ENCODE measurements at places on chromosomes 5 and 9.

- no peak for DNase-seq
Measured at GRCh38 chr5:10808347-10809226, 47.6 kb upstream of the DAP start.

DNA sequence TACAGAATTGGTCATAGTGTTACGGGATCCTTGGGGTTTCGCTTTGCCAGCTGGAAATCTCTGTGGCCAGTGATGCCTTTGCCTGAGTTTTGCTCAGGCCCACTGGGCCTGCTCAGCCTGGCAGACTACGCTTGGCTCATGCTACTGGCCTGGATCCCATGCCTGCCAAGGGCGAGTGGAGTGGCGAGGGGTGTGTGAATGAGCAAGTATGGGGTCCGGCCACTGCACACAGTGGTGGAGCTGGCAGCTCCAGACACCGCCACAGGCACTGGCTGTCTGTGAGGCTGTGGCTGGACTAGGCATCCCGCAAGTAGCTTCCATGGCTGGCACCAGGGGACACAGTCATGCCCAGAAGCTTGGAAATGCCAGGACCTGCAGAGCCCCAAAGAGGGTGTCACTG lies 240.3 kb downstream of the ARRDC3 start:
- no peak for DNase-seq

DNA sequence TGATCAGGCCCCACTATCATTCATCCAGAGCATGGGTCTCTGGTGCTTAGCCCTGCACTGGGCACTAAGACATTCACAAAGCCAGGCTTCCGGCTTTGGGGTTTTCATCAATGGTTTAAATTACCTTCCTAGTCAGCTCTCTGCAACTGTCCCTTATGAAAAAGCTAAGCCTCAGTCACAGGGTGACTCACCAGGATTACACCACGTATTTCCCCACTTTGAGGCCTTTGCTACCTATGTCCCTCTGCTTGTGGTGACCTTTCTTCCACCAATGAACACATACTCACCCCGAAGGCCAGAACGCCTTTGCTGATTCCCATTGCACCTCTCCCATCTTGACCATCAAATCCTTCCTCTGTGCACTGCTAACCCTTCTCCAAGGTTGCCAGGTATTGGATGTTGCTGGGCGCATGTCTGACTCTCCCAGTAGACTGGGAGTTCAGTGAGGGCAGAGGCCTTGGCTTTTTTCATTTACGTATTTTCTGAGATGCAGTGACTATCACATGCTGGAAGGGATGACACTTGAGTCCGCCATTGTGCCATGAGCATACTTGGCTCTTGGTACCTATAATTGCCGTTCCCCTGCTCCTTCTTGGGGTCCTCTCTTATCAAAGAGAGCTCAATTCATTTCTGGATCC lies 58.7 kb upstream of the TNFSF8 start:
- peak; percentile 22 for DNase-seq

- no peak for DNase-seq
Measured at GRCh38 chr9:135828656-135829055, 78.7 kb downstream of the CAMSAP1 start.

DNA sequence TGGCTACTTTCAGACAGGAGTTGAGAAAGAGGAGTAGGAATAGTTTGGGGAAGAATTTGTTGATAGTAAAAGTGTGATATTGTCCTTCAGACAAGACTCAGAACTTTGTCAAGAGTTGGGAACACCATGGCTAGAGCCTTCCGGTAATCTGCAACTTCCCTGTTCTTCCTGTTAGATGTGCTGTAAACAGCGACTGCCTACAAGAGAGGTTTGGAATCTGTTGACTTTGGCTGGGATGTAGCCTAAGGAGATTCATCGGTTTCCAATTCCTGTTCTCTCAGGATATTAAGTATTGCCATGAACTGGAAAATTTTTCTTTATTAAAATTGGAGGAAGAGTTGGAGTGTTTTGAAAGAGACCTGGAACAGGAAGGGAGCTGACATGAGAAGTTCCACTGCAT lies 43.9 kb downstream of the ARHGAP26 start:
- DNase-seq: no peak

GRCh38 chr5:158872455-158872854 lies 227.3 kb downstream of the EBF1 start:
- no peak for DNase-seq

GRCh38 chr9:98021306-98022040 lies 35.1 kb upstream of the NANS start:
- no peak for DNase-seq

GRCh38 chr5:132466433-132467286 lies 23.9 kb downstream of the IRF1 start:
- no peak for DNase-seq

DNA sequence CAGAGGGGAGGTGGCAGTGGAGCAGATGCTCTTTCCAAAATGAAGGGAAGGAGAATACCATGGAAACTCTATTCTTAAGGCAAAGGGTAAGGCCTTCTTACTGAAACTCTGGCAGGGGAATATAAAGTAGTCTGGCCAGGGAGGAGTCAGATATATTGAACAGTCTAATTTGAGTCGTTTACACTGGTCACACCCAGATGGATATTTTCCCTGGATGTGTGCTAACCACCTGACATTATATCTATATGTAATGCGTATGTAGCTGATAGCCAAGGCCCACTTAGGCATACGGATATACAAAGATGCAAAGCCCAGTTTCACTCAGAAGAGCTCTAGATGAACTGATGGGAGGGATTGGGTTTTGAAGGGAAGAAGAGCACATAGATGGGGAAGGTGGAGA lies 7.0 kb downstream of the TDRD7 start:
- no peak for DNase-seq

GRCh38 chr5:153969563-153969895 lies 69.2 kb downstream of the FAM114A2 start:
- no peak for DNase-seq

DNA sequence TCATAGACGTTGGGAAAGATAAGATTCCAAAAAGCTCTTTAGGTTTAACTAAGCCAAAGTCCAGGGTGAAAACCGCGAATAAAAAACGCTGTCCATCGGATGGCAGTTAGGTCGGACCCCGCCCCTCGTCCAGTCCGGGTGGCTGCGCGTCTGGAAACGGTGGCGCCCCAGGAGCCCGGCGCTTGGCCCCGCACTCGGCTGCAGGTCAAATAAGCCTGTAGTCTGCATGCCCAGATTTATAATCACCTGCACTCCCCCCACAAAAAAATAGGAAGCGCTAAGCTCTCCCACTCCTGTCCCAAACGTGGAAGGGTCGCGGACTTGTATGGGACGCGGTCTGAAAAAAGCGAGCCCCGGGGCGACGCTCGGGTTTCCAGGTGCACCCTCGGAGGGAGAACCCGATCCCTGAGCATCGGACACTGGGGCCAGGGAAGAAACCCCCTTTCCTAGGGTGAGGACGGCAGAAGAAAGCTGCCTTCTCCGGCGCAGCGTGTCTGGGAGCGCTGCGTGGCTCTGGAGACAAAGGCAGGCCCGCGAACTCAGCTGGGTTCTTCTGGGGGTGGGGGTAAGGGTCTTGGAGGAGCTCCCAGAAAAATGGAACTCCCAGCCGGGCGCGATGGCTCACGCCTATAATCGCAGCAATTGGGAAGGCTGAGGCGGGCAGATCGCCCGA lies 923 bp upstream of the ZBTB5 start:
- DNase-seq: no peak

GRCh38 chr5:61802456-61802855 lies 470.4 kb downstream of the ZSWIM6 start:
- DNase-seq: no peak

GRCh38 chr5:42628821-42629220 lies 127.8 kb upstream of the CCDC152 start:
- no peak for DNase-seq

GRCh38 chr5:100761192-100761591 lies 141.9 kb downstream of the ST8SIA4 start:
- no peak for DNase-seq

- DNase-seq: no peak
Measured at GRCh38 chr5:520850-521226, 3.4 kb downstream of the SLC9A3 start.

DNA sequence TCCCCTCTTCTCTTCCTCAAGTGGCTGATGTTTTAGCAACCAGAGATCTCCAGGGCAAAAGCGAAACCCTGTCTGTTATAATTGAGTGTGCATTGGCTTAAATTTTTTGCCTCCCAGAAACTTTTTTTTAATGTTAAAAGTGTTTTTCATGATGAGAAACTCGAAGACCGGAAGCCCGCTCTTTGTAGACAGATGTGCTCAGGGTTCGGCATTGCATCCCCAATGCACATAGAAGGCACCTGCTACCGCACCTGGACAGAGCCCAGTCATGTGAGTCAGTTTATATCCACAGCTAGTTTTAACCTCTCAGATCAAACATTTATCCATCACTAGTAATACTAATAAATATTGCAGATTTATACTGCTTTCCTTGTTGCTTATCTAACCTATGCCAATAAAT lies 19.5 kb upstream of the NADK2 start:
- DNase-seq: no peak

DNA sequence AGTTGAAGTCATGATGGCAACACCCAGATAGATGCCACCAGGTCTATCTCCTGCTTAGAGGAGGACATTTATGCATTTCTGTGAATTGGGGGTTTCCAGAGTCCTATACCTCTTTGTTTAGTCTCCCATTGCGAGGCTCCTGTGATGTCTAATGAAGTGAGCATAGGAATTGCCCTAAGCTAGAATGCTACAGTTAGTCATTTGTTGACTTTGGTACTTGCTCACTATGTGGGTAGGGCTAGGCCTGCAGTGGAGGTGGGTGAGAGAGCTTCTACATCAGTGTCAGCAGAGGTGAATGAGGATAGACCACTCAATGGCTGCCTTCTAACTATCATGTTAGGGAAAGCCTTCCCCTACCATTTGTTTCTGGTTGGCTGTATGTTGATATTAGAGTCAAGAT lies 173.3 kb upstream of the POC5 start:
- no peak for DNase-seq

DNA sequence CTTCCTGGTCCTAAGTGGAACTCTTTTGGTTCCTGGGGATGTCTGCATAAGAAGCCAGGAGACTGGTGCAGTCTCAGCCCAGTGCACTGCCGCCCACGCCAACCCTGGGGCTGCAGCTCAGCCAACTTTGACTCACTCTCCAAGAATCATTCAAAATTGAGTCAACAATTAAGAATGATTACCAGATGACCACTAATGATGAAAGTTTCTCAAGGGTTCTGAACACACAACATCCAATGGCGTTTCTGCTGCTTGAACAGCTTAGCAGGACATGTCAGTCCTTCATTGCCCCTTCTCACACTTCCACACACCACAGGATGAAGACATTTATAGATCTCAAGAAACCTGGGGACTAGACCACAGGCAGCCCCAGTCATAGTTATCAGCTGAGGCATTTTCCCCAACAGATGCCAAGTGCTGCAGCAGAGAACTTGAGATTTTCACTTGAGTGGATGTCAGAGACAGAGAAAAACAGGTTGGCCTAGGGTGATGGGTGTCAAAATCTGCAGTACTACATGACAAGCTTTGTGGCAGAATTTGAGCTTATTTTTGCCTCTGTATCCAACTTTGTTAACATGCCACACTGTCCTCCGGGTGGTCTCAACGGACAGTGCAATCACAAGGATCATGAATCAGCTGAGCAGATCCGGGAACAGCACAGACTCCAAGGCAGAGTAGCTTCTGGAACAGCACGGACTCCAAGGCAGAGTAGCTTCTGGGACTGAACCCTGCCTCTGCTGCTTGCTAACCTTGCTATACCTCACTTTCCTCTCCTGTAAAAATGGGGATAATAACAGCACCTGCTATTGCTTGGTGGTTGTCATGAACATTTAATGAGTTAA lies 356.1 kb downstream of the SPOCK1 start:
- DNase-seq: no peak

GRCh38 chr5:181020688-181021087 lies 19.4 kb upstream of the BTNL9 start:
- DNase-seq: no peak

DNA sequence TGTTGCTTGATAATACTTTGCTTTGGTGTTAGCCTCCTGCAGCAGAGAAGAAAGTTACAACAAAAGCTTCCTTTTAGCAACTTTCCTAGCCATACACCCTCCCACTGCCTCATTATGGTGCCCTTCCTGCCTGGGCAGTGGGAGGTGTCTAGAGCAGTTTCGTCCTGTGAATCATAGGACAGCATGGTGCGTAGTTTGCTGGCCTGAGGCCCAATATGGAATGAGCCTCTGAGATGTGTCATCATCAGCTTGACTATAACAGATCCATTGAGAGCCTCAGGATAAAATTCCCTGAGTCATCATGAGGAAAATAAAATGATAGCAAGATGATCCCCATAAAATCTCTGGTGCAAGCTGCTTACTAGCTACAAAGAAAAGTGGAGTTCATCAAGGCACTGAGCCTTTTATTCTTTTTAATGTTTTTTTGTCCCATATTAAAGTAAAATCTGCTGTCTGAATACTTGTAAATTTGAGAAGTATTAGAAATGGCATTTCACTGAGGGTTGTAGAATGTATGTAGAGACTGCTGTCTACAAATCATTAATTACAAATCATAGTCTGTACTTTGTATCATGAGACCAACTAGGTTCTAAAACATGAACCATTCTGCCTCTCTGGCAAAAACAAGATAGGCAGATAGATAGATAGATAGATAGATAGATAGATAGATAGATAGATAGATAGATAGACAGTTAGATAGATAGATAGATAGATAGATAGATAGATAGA lies 303.0 kb upstream of the PDE4D start:
- no peak for DNase-seq

GRCh38 chr5:10856683-10857337 lies 95.8 kb upstream of the DAP start:
- DNase-seq: peak; percentile 8

DNA sequence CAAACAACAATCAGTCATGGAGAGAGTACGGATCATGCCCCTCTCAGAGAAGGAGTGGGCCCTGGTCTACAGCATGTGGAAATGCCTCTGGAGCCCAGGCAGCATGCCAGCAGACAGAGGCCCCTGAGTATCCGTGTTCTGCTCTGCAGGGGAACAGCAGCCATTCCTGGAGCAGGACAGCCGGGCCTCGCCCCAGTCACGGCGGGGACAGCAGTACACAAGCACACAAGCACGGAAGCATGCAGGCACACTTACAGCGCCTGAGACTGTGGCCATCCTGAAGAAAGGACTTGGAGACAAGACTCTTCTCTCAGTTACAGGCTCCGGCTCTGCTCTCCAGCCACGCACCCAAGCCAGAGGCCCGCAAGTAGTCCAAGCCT lies 102.6 kb upstream of the ALDH1B1 start:
- no peak for DNase-seq

DNA sequence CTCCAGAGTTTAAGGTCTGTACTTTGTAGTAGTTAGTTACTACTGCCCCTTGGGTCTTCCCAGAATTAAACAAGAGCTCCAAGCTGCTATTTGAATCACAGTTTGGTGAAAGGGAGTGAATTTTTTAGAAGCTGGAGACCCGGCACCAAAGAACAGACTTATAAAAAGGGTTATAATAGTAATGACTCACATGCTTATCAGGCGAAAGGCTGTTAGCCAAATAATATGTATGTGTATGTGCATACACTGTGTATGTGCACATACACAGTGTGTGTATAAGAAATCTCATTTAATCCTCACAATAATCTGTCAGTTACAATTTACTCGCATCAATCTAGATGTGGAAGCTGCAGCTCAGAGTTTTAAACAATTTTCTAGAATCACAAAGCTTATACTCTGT lies 59.5 kb upstream of the ITGA1 start:
- DNase-seq: no peak
